Heart left ventricle (tissue), 16 donors: ENCODE measurements at places on chromosomes 7 and 10.
A peak's percentile ranks its signal among the peaks of the same experiment; 100 is the strongest.

- DNase-seq = no peak
These were observed 11.0 kb downstream of the MYO1G start for GRCh38 chr7:44967571-44968446.

DNA sequence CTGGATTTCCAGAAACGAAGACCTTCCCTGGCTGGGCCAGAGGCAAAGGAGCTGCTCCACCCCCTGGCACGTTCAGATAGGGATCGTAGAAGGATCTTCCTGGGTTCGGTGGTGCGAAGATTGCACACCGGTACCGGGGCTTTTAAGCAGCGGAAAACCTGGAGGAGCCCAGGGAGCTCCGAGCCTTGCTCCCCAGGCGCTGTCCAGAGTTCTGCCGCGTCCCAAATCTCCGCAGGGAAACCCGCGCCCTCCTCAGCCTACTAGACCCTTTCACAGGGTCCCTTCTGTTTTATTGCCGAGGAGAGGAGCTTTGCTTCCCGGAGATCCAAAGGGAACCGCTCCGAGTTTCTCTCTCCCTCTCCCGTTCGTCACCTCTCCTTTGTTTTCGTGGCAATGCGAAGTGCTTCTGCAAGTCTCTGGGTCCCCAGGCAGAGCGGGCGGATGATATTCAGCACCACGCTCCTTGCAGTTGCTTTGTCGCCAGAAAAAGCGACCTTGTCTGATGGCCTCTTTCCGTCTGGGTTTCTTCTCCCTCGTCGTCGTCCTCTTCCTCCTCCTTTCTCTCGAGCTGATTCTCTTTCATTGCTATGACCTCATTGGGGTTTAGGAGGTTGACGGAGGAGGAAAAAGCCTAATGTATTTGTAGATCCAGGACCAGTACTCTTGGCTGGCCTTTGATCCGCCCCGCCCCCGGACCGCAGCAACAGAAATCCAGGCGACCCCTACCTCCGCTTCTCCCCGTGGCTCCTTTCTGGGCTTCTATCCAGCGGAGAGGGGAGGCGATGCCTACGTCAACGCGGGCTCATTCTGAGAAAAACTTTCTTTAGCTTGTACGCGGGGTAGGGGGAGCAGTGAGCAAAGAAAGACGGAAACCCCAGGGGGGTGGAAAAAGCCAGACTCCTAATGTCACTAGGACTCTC lies at the start of gene TMEM196:
TSS of gene TMEM196 (minus strand) at position 777 of the 920 bp plus-strand sequence. CDS start 921 bp downstream, outside the sequence.
- no peak for DNase-seq

GRCh38 chr10:82922755-82923154 lies 1047.8 kb downstream of the NRG3 start:
- DNase-seq = no peak

- DNase-seq = no peak
These were observed 101.3 kb downstream of the KAT6B start for GRCh38 chr10:74927701-74928100.

DNA sequence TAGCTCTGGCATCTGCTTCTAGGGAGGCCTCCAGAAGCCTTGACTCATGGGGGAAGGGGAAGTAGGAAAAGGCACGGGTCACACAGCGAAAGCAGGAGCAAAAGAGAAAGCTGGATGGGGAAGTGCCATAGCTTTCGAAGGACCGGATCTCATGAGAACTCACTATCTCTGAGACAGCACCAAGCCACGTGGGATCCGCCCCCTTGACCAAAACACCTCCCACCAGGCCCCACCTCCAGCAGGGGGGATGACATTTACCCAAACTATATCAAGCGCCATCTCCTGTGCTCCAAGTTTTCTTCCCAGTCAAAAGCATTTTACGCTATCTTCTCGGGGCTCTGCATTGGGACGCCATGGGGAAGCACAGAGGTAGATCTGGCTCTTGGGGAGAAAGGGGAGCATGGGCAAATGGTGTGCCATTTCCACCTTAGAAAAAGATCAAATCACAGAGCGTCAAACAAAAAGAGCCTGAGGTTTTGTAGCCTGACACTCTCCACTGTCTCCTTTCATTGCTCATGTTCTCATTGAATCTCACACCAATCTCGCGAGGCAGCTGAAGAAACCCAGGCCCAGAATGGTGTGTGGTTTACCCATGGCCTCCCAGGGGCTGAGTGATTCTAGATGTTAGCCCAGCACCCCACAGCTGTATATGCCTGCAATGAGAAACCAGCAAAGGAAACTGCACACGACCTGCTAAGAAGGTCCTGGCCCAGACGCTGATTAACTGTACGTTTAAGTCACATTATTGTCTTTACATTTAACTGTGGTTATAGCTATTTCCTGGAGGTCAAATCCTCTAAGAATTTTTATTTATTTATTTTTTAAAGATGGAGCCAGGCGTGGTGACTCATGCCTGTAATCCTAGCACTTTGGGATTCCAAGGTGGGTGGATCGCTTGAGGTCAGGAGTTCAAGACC lies 8.1 kb upstream of the OLAH start:
- peak; percentile 16 for DNase-seq

DNA sequence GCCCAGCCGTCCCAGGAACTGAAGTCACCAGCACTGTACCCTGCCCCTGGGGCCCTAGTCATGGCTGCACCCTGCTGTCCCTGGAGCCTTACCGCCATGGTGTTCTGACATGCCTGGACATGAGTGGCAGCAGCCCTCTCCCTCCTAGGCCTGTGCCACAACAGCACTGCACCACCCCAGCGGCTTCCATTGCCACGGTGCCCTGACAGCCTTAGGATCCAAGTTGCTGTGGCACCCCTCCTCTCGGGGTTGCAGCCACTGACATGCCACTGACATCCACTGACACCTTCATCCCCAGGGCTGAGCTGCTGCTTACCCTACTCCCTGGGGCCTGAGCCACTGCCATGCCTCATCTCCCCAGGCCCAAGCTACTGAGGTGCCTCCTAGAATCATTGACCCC lies 39.6 kb upstream of the SHH start:
- DNase-seq = no peak

- no peak for DNase-seq
These were observed 85.9 kb downstream of the FRMD4A start for GRCh38 chr10:14244801-14245211.
